COR-L47 (cell line): ENCODE measurements at places on chromosomes 2 and 18.
A peak's percentile ranks its signal among the peaks of the same experiment; 100 is the strongest.

- DNase-seq, result no peak
These were observed 183.9 kb downstream of the NBAS start for GRCh38 chr2:15377202-15377601.

GRCh38 chr2:164069540-164069939 lies 333.7 kb upstream of the FIGN start:
- peak; percentile 4 for DNase-seq

GRCh38 chr18:59640721-59641120 lies 56.5 kb downstream of the CCBE1 start:
- no peak for DNase-seq

GRCh38 chr18:69213842-69214241 lies 186.8 kb upstream of the DOK6 start:
- no peak for DNase-seq

DNA sequence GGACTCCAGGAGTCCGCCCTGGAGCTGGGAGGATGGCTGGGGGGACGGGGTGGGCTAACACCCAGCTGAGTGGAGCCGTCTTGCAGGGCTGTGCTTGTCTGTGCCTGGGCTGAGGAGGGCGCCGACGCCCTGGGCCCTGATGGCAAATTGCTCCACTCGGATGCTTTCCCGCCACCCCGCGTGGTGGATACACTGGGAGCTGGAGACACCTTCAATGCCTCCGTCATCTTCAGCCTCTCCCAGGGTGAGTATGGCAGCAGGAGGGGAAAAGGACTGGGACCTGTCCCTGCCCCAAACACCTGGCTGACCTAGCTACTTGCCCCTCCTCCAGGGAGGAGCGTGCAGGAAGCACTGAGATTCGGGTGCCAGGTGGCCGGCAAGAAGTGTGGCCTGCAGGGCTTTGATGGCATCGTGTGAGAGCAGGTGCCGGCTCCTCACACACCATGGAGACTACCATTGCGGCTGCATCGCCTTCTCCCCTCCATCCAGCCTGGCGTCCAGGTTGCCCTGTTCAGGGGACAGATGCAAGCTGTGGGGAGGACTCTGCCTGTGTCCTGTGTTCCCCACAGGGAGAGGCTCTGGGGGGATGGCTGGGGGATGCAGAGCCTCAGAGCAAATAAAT lies 12.9 kb downstream of the KHK start:
- no peak for DNase-seq

DNA sequence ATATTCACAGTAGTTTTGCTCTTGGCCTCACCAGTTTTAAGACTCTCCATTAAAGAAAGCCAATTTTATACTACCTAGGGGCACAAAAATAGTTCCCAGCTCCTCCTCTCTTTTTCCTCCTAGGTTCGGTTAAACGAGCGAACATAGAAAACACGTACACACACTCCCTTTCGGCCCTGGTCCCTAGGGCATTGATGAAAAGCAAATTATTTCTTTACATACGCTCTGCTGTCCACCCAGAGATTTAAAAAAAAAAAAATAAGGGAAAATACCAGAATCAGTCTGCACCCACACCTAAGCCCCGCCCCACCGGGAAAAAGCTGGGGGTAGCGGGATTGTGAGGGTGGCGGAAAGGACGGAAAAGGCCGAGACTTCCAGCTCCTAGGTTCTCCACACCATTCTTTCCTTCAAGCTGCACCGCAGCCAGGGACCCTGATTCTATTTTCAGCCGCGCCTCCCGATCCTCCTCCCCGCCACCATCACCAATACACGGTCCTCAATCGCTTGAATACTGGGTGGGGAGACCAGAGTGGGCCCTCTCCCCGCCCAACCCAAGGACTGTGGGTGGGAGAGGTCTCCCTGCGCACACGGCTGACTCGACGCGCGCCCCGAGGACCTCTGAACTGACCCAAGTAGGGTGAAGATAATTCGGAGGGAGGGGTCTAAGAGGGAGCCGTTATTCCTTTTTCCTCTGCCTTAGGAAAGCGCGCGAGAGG lies 769 bp downstream of the ATF2 start:
- peak; percentile 21 for DNase-seq

DNA sequence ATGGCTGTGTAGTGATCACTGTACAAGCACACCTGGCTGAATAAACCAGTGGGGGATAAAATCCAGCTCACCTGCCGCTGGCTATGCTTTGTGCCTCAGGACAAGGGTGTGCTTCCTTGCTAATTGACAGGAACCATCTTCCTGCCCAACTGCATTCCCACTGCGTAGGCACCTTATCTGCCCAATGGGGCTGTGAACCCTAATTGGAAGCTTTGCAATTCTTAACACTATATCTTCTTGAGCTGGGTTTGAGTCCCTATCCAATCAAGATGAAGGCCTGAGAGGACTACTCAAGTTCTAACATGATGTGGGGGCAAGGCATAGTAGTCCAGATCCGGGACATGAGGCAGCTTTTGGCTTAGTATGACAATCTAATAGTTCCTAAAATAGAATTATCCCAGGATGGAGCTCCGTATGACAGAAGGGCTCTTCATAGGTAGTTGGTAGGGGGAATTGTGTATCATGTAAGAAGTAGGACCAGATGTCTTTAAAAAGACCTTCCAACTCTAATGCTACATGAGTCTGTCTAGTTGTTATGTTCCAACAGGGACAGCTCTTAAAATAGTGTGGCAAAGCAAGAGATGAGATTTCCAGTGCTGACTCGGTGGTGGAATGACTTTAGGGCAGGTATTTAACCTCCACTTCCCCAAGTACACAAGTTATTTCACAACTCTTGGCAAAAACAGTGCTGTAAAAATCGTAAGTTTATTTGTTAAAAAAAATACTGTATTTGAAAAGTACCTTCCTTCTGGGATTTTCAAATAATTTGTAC lies 2.3 kb upstream of the TMEM150A start:
- no peak for DNase-seq

- DNase-seq, result no peak
These were observed 14.6 kb downstream of the ITM2C start for GRCh38 chr2:230879271-230879882.
